ENCODE measurements at places on chromosomes 6 and 20.

- no peak for DNase-seq
Measured at GRCh38 chr20:41476013-41476441, 109.4 kb upstream of the EMILIN3 start.

- no peak for DNase-seq
Measured at GRCh38 chr6:91299544-91300491, 712.9 kb upstream of the MAP3K7 start.

- no peak for DNase-seq
Measured at GRCh38 chr6:138345565-138346285, 32.0 kb upstream of the SMIM28 start.

DNA sequence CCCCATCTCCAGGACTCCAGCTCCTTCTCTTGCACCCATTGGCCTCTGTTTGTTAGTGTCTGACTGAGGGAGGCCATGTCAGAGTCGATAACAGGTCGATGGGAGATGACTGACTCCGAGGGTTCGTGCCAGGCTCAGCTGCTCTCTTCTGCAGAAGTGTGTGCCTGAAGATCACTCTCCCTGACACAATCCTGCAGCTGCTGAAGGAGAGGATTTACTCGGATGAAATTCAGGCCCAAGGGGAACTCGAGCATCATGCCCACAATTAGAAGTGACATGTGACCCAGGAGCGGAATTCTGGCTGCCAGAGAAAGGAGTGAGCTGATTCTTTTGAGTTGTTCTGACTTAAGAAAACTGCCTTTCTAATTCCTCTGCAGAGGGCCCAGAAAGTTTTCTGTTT lies 318.2 kb downstream of the MAFB start:
- no peak for DNase-seq

GRCh38 chr20:39574061-39574460 lies 611.9 kb downstream of the DHX35 start:
- DNase-seq, result no peak

DNA sequence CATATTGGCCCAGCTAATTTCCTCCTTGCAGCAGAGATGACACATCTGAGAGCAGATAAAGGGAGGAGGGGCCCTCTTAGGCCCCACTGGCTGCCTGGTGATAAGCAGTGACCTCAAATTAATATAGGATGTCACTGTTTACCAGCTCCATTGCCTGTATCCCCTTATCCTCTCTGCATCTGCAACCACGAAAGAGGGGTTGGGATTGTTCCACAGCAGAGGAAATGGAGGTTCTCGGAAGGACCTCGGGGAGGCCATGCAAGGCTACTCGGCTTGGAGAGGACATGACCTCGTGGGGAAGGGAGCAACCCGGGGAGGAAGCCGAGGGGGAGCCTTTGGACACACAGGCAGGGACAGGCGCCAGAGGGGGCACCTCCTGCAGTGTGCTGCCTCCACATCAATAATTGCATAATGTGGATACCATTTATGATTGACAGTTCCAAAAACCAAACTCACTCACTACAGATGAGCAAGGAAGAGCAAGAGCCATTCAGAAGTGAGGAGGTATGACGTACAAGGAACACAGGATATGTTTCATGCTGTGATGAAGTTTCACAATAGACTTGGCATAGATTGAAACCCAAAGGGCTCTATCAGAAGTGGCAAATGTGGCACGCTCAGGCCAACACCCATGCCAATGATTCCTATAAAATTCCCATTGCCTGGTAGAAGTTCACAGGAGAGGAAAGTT lies 177.2 kb upstream of the RNF24 start:
- no peak for DNase-seq

DNA sequence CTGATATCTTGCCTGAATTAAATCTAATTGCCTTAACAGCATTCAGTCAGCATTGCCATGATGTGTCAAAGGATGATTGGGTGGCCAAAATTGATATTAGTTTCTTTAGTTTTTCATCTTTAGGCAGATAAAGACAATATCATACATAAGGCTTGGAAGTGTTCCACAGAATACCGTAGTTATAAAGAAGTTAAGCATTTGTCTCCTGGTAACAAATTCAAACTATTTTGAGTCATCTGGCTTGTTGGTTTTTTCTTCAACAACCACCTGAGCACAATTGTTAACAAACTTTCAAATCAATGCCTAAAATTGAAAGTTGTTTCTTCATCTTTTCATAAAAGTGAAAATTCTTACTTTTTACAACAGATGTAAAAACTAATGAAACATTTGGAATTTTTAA lies 47.5 kb upstream of the ADGRF5 start:
- no peak for DNase-seq

GRCh38 chr6:100948381-100949133 lies 67.4 kb upstream of the ASCC3 start:
- no peak for DNase-seq

DNA sequence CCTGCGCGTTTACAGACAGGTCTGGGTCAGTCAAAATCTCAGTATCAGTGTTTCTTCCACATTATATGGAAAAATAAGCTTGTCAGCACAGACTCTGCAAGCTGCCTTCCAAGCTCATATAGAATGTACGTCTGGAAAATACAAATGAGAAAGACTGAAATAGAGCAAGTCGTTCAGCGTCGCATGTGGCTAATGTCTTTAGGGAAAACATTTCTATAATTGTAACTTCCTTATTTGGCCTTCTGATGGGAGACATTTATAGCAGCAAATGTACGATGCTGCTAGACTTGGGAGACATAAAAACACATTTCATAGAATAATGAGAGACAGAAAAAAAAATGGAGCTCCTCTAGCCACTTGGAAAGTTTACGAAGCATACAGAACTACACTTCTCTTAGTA lies 122.2 kb downstream of the KIF16B start:
- DNase-seq, result no peak

DNA sequence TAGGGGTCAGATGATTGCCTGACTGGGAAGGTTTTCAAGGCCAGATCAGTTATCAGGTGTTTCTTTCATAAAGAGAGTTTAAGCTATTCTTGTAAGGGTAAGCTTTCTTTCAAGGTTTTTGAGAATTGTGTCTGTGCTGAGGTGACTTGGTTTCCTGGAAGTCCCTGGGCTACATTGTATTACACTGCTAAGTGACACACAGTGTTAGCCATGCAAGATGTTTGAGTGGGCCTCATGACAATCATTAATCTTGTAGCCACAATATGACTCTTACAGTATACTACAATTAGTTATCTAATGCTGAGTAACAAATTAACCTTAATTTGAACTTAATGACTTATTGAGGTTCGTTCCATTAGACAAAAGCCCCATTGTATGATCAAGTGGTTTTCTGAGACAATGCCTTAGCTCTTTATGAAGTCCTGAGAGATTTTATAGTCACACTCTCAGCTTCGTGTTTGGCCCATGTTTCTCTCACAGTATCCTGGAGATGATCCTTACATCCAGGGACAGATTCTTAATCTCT lies 186.7 kb downstream of the RPS12 start:
- DNase-seq, result no peak

DNA sequence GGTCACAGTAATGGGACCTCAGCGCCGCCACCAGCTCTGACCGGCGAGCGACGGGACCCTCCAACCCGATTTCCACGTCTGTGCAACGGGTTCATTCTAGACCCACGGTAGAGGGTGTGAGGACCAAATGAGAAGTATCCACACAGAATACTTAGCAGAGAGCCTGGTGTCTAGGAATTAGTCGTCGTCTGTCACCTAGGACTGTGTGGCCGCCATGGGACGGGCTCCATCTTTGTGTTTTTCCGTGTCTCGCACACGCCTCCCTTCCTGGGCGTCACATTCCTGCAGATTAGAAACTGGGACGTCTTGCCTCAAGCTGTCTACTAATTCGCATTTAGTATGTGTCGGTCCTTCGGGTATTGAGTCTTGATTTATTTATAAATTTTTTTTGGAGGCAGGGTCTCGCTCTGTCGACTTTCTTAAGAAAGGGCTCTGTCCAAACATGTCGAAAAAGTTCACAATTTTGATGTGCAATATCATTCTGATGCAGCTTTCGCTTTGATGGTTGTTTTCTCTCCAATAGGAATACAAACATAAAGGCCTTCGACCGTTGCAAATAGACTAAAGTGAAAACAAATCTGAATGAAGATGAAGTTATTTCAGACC lies 563 bp downstream of the MGME1 start:
- DNase-seq, result no peak

DNA sequence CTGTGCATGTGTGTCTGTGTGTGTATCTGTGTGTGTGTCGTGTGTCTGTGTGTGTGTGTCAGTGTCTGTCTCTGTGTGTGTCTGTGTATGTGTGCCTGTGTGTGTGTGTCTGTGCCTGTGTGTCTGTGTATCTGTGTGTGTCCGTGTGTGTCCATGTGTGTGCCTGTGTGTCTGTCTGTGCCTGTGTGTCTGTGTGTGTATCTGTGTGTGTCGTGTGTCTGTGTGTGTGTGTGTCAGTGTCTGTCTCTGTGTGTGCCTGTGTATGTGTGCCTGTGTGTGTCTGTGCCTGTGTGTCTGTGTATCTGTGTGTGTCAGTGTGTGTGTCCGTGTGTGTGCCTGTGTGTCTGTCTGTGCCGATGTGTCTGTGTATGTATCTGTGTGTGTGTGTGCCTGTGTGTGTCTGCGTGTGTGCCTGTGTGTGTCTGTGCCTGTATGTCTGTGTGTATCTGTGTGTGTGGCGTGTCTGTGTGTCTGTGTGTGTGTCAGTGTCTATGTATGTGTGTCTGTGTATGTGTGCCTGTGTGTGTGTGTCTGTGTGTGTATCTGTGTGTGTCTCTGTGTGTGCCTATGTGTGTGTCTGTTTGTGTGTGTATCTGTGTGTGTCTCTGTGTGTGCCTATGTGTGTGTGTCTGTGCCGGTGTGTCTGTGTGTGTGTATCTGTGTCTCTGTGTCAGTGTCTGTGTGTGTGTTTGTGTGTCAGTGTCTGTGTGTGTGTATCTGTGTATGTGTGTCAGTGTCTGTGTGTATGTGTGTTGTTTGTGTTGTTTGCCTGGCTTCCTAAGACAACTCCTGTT lies 11.6 kb downstream of the SNPH start:
- no peak for DNase-seq
